ENCODE measurements at places on chromosomes 3 and 15. TPM values are rescaled to one million over a fixed set of nuclear protein-coding genes. Genes with fewer than 3 reads are reported as not detected.

Gene TMIE
- not detected for total RNA-seq

Gene KPNA4
- total RNA-seq, result 17.0 TPM

Gene CTXN2
- total RNA-seq, result not detected

Gene TMEM266
- total RNA-seq, result not detected

Gene ACP3
- not detected for total RNA-seq

Data from epithelial cell of proximal tubule (primary cell).